ENCODE measurements at places on chromosomes 7 and 10.

GRCh38 chr7:82384051-82384464 is 59.5 kb downstream of the CACNA2D1 start:
- no peak for DNase-seq

GRCh38 chr10:119686465-119687191 is 35.4 kb downstream of the BAG3 start:
- peak; percentile 92 for DNase-seq

- no peak for DNase-seq
Measured at GRCh38 chr7:153444641-153445040, 607.6 kb upstream of the DPP6 start.

- peak; percentile 22 for DNase-seq
Measured at GRCh38 chr10:125514206-125515162, 168.5 kb downstream of the TEX36 start.

DNA sequence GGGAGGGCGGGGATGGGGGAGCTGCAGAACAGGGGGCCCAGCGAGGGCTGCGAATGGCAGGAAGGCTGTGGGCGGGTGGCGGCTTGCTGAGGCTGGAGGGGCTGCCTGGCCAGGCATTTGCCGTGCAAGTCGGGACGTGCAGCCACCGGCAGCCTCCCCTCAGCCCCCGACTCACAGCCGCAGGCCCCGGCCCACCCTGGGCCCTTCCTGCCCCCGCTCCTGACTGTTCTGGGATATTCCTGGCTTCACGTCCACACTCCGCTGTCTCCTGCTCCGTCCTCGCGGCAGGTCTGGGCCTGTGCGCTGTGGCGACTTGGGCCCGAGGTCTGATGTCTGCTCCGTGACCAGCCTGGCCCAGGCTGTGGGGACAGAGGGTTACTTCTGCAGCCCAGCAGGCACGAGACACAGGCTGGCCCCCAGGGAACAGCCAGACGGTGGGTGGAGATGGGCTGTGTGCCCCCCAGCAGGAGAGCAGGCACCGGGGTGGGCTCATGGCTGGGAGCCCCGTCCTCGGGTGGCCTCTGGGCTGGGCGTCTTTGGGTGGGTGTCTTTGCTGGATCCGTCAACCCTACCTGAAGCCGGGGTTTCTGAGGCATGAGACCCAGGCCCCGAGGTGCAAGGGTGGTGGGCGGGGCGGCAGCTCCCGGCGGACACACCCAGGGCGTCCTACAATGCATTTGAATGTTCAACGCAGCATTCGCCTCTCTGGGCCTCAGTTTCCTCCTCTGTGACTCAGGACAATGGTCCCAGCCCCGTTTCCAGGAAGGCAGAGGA is 86.5 kb downstream of the FOXL3 start:
- DNase-seq, result no peak

DNA sequence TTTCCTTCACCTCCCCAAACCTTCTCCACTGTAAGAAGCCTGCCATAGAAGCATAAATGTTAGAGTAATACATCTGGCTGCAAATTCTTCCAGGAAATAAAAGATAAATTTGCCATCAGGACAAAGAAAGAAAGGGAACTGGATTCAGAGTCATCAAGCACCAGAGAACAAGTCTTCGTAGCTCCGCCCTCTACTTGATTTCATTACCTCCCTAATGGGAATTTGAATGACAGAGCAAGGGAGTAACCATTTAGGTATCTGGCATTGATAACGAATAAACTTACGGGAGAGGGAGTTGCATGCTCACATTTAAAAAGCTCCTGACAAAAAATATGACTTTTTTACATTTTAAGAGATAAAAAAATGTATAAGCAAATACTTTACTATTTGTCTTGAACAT is 263.4 kb downstream of the NEBL start:
- no peak for DNase-seq

- no peak for DNase-seq
Measured at GRCh38 chr10:79946271-79947082, 2.4 kb downstream of the SFTPD start.

DNA sequence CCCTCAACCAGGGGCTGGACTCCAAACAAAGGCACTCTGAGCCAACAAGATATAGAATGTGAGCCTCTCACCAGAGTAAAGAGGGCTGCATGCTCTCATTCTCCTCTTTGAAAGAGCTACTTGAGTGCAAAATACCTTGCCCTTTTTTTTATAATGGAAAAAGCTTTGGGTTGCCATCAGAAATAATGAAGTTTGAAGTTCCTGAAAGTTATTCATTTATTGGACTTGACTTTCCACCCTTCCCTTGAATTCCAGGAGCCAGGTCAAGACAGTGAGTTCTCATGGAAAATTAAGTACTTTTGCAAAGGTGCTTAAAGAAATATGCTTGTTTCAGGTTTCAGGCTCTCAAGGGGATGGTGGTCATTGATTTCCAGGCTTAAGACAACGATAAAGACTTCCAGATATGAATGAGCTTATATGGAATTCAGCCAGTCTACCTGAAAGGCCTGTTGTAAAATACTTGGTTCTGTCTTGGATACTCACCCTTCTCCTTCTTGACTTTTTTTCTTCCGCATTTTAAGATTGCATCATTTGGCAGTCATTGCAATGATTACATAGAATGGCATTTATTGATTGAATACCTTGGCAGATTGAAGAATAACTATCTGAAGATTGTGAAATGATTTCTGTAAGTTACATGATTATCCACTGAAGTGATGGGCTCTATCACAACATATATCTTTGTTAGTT is 696.4 kb downstream of the INHBA start:
- no peak for DNase-seq

Data from activated CD4-positive, alpha-beta T cell treated with anti-CD3 and anti-CD28 coated beads for 36 hours (primary cell).